ENCODE measurements at places on chromosomes 5 and 9. TPM values are rescaled to one million over a fixed set of nuclear protein-coding genes. Genes with fewer than 3 reads are reported as not detected.
A peak's percentile ranks its signal among the peaks of the same experiment; 100 is the strongest.

- no peak overlapping the region for H3K4me3 ChIP-seq
- no peak for DNase-seq
- no peaks in the 10 kb centered on the region for H3K27me3 ChIP-seq
- H3K4me1 ChIP-seq, result no peaks in the 10 kb centered on the region
- no peaks in the 10 kb centered on the region for H3K36me3 ChIP-seq
Measured at GRCh38 chr9:2634818-2635217, 13.2 kb downstream of the VLDLR start.

DNA sequence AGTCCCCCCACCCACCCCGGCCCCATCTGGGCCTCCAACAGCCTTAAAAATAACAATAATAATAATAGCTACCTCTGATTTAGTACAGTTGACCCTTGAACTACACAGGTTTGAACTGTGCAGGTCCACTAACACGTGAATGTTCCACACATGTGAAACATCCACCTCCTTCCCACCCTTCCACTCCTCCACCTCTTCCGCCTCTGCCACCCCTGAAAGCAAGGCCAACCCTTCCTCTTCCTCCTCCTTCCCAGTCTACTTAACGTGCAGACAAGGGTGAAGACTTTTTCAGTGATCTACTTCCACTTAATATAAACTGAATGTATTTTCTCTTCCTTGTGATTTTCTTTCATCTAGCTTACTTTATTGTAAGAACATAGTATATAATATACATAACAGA, 10.8 kb downstream of the PDGFRB start:
- no peak overlapping the region for H3K4me3 ChIP-seq
- no peaks in the 10 kb centered on the region for H3K36me3 ChIP-seq
- no peak for DNase-seq
- no peak overlapping the region for H3K27ac ChIP-seq

GRCh38 chr5:87432460-87432859, 19.7 kb upstream of the CCNH start:
- H3K27ac ChIP-seq, result no peak overlapping the region
- no peak overlapping the region for H3K4me3 ChIP-seq
- DNase-seq, result no peak
- H3K27me3 ChIP-seq, result no peaks in the 10 kb centered on the region
- H3K4me1 ChIP-seq, result no peaks in the 10 kb centered on the region
- no peaks in the 10 kb centered on the region for H3K36me3 ChIP-seq

- no peaks in the 10 kb centered on the region for H3K36me3 ChIP-seq
- no peak for DNase-seq
- H3K27ac ChIP-seq, result no peak overlapping the region
- no peaks in the 10 kb centered on the region for H3K27me3 ChIP-seq
- H3K4me3 ChIP-seq, result no peak overlapping the region
Measured at GRCh38 chr5:151288180-151288579, 15.4 kb downstream of the SLC36A3 start.

- H3K36me3 ChIP-seq, result no peaks in the 10 kb centered on the region
- no peak for DNase-seq
- H3K27me3 ChIP-seq, result no peaks in the 10 kb centered on the region
- no peak overlapping the region for H3K27ac ChIP-seq
- H3K4me3 ChIP-seq, result no peak overlapping the region
Measured at GRCh38 chr9:134955156-134955555, 37.4 kb upstream of the FCN1 start.

DNA sequence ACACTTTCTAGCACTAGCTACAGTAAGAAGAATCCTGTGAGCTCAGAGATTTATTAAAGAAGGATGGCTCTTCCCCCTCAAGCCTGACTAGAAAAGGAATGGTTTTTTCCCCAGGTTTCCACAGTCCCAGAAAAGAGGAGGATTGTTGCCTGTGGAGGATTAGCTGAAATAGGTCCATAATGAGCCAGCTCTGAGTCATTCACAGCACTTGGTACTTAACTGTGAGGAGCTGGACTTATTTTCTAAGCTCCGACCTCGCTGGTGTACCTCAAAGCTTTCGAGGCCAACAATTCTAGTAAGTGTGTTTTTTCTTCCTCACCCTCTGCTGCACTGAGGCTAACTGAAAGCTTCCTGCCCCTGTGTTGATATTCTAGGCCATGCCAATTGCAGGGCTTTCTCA, 222.5 kb upstream of the IL12B start:
- DNase-seq, result no peak
- H3K27ac ChIP-seq, result no peak overlapping the region
- H3K4me3 ChIP-seq, result no peak overlapping the region
- no peaks in the 10 kb centered on the region for H3K27me3 ChIP-seq

DNA sequence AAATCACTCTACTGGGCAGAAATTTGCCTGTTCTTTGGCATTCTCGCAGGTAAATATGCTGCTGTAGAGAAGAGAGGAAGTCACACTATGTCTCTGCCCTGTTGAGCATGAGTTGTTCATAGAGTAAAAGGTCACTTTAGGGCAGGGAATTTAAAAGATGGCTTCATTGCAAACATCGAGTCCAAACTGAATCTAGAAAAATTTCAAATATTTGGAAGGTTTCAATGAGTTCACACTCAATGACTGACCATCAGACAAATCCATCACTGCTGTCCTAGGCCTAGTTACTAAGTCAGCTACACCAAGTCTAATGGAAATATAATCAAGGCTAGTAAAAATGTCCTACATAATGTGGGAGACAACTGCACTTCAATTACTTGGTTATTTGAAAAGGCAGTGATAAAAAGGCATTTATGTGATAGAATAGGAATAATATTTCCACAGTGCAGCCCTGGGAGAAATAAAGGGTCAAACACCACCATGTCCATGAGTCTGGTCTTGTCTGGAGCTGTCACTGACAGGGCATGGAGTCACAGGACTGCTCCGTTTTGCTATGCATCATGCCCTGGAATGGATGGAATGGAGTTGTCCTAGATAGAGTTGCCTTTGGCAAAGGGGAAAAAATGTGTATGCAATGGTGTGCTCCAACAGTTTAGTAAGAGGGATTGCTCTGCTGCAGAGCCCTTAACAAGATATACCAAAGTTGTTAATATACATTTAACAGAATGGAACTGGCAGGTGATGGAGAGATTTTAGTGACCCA, 218.5 kb upstream of the DAPK1 start:
- H3K4me3 ChIP-seq, result no peak overlapping the region
- no peaks in the 10 kb centered on the region for H3K27me3 ChIP-seq
- no peak for DNase-seq
- H3K4me1 ChIP-seq, result no peaks in the 10 kb centered on the region
- H3K36me3 ChIP-seq, result no peaks in the 10 kb centered on the region

DNA sequence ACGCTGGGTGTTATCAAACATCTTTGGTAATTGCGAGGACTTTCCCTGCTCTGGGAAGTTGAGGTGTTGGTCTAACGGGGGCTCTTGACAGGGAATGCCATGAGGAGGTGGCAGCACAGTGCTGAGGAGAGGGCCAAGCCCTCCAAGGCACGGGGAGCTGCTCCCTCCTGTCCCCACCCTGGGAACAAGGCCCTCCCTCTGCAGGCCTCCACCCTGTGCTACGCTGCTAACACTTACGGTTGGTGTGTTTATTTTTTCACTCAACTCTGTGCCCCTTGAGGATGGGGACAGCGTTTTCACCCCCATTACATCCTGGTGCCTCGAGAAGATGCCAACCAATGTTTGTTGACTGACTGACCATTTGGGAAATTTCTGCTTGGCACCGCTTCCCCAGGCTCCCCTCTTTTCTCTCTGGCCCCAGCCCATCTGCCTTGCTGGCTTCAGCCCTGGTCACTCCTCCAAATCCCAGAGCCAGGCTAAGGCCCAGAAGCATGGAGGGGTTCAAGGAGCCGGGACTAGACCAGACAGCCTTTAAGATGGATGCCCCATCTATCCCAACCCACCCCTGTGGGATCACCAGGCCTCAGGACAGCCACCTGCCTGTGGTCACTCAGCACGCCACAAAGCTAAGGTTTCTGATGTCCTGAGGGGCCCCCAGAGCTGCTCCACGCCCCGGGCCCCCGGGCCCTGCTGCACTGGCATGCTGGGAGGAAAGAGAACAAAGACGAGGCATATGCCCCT, 125.7 kb downstream of the BARX1 start:
- H3K36me3 ChIP-seq, result no peaks in the 10 kb centered on the region
- H3K4me3 ChIP-seq, result no peak overlapping the region
- H3K27me3 ChIP-seq, result no peaks in the 10 kb centered on the region
- DNase-seq, result no peak
- no peak overlapping the region for H3K27ac ChIP-seq

- no peaks in the 10 kb centered on the region for H3K36me3 ChIP-seq
- H3K27me3 ChIP-seq, result no peaks in the 10 kb centered on the region
- H3K27ac ChIP-seq, result no peak overlapping the region
- H3K4me3 ChIP-seq, result no peak overlapping the region
Measured at GRCh38 chr9:1759009-1759408, 256.1 kb upstream of the SMARCA2 start.

DNA sequence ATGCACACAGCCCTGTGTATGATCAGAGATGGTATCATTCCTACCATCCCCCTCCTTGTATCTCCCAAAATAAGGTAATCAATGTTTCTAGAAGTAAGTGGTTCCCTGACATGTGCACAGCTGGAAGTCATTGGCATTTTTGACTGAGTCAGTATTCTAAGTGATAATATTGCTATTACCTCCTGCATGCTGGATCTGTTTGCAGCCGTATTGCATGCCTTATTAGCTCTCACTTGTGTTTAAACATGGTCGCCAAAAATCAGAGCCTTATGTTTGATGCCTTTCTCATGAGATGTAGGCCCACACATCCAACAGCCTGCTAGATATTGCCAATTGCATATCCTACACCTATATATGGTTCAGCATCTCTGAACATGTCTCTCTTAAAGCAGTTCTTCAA, 254.3 kb downstream of the CDH12 start:
- no peaks in the 10 kb centered on the region for H3K4me1 ChIP-seq
- DNase-seq, result no peak
- H3K4me3 ChIP-seq, result no peak overlapping the region
- no peak overlapping the region for H3K27ac ChIP-seq

DNA sequence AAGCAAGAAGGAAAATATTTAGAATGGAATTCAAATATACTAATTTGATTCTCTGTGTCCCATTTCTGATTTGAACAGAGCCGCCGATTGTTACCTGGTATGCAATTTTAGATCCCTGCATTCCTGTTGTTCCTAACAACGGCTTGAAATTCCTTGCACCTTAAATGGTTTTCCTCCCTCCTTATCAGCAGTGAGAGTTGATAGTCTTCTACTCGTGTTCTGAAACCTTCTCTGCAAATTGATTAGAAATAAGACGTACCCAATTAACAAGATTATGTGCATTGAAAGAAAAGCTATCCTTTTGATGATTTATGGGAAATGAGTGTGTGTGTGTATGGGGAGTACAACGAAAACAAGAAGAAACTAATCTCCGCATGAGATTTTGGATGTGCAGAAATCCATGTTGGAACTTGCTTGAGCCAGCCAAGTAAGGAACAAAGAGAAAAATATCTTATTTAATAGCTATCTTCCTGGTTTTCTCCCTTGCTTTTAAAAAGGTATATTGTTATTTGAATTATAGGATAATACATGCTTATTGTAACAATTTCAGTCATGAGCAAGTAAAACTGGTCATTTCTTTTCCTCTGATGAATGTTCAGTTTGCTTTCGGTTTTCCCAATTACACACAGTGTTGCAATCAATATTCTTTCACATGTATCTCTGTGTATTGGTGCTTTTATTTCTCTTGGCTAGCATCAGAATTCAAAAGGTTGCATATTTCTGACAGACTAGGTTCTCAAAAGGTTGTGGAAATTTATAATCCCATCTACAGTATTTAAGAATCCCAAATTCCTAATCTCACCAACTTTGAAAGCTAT, 211.1 kb upstream of the ACTBL2 start:
- peaks cover 43% of the 10 kb centered on the region for H3K4me1 ChIP-seq
- H3K27me3 ChIP-seq, result no peaks in the 10 kb centered on the region
- H3K36me3 ChIP-seq, result no peaks in the 10 kb centered on the region
- H3K27ac ChIP-seq, result peak overlapping the region; percentile 100
- DNase-seq, result no peak

DNA sequence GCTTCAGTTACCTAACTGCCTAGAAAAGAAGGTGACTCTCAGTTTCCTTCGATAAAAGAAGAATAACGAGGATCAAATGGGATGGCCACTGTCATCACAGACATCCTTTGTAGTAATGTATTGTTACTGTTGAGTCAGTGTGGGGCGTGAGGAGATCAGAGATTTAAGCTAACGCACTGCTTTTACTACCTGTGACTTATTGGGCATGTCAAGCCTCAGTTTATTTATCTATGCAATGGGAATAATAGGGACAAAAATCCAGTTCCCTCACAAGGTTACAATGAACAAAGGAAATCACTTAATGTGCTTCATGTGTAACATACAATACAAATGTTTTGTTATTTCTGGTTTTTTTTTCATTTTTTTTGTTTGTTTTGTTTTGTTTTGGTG, 255 bp upstream of the TRPM6 start:
- H3K27me3 ChIP-seq, result peaks cover 9% of the 10 kb centered on the region
- DNase-seq, result no peak
- no peaks in the 10 kb centered on the region for H3K36me3 ChIP-seq
- no peaks in the 10 kb centered on the region for H3K4me1 ChIP-seq
- no peak overlapping the region for H3K4me3 ChIP-seq
- H3K27ac ChIP-seq, result no peak overlapping the region

GRCh38 chr5:1934801-1935429, 52.2 kb upstream of the IRX4 start:
- H3K4me1 ChIP-seq, result no peaks in the 10 kb centered on the region
- H3K4me3 ChIP-seq, result no peak overlapping the region
- no peak overlapping the region for H3K27ac ChIP-seq

- peaks cover 2% of the 10 kb centered on the region for H3K4me1 ChIP-seq
- DNase-seq, result no peak
- H3K36me3 ChIP-seq, result no peaks in the 10 kb centered on the region
- no peak overlapping the region for H3K27ac ChIP-seq
- no peaks in the 10 kb centered on the region for H3K27me3 ChIP-seq
- H3K4me3 ChIP-seq, result no peak overlapping the region
Measured at GRCh38 chr5:91272858-91273257, 110.3 kb downstream of the ARRDC3 start.

Gene DMRTA1
- 1.8 TPM for total RNA-seq

Gene IL5
- total RNA-seq, result not detected

Gene SLC36A2
- total RNA-seq, result not detected

Gene C5orf58
- 0.15 TPM for total RNA-seq

Gene PCDHGC5
- total RNA-seq, result 0.36 TPM

Gene TAF11L5
- not detected for total RNA-seq

Gene BAAT
- 0.08 TPM for total RNA-seq

Gene AJM1
- 7.2 TPM for total RNA-seq

Gene PCDHGA12
- total RNA-seq, result 0.21 TPM

Gene NDUFB6
- total RNA-seq, result 85.3 TPM

Gene RANBP17
- total RNA-seq, result not detected

Gene SLIT3
- 26.4 TPM for total RNA-seq
